ENCODE measurements at places on chromosomes 16 and 17.
A peak's percentile ranks its signal among the peaks of the same experiment; 100 is the strongest.

DNA sequence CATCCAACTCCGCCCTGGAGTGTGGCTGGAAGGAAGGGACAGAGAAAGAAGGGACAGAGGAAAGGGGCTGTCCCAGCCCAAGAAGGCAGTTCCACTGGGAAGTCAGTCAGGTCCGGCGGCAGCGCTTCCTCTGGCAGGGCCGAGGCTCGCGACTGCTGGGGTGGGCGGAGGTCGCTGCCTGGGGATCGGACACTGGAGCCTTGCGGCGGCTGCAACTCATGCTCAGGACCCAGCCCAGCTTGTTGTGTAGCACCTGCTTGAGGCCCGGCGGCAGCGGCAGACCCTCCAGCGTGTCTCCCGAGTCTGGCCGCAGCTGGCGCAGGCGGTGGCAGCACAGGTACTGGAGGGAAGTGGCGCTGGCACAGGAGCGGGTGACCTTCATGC, 4.0 kb upstream of the MRPS34 start:
- DNase-seq = peak; percentile 18

DNA sequence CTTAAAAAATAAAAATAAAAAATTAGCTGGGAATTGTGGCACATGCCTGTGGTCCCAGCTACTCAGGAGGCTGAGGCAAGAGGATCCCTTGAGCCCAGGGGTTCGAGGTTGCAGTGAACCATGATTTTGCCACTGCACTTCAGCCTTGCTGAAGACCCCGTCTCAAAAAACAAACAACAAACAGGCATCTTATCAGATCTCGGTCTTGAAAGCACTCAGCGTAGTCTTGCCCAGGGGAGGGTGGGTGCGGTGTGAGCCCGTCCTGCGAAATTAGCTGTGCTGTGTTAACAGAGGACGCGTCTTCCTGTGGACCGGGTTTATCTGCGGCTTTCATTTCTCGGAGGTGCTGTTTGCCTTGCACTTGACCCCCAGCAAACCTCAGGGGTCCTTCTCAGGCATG, 5.4 kb downstream of the GAA start:
- no peak for DNase-seq

- DNase-seq = no peak
Measured at GRCh38 chr16:592518-593306, 2.8 kb downstream of the RAB40C start.

DNA sequence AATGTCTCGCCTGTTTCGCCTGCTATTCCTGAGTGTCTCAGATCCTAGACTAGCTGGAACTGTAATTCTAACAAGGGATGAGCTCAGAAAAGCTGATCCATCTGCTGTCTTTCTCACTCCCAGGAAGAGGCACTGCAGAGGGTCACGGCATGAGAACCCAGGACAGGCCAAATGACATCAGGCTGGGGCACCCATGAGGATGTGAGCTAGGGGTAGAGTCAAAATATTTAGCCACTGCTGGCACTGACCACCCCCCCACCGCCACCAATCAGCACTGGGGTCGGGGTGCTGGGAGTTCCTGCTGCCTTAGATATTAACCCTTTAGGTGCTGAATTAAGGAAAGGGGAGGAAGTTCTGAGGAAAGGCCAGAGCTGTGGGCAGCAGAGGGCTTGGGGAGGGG, 112.4 kb downstream of the IRX3 start:
- DNase-seq = no peak

- no peak for DNase-seq
Measured at GRCh38 chr16:20744922-20745440, 3.4 kb upstream of the THUMPD1 start.

GRCh38 chr17:1958134-1958881, 66.8 kb downstream of the RTN4RL1 start:
- no peak for DNase-seq

- no peak for DNase-seq
Measured at GRCh38 chr17:82592289-82592766, 55.9 kb downstream of the WDR45B start.

GRCh38 chr16:64475627-64476351, 646.1 kb downstream of the CDH11 start:
- DNase-seq = no peak

GRCh38 chr17:29341726-29342125, 47.8 kb upstream of the NUFIP2 start:
- no peak for DNase-seq

- DNase-seq = no peak
Measured at GRCh38 chr16:89063768-89064320, 29.8 kb upstream of the ACSF3 start.

DNA sequence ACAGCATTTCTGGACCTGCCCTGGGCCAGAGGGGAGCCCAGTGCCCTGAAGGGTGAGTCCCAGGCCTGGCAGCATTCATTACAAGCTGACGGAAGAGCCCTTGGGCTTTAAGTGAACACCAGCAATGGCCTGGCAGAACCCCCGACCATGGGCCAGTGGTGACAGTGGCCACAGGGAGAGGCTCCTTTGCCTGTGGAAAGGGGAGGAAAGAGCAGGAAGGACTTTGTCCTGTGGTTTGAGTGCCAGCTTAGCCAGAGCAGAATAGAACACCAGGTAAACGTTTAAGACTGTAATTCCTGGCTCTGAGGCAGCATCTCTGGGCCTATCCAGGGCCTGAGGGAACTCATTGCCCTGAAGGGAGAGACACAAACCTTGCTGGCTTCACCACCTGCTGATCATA, 34.3 kb upstream of the ATP2C2 start:
- DNase-seq = no peak

- DNase-seq = no peak
Measured at GRCh38 chr16:116015-116414, 22.5 kb downstream of the NPRL3 start.

- no peak for DNase-seq
Measured at GRCh38 chr17:48555258-48556228, 10.6 kb upstream of the HOXB2 start.

GRCh38 chr17:13563866-13564265, 37.9 kb downstream of the HS3ST3A1 start:
- DNase-seq = no peak

- DNase-seq = no peak
Measured at GRCh38 chr17:72764632-72765041, 327.9 kb downstream of the SLC39A11 start.

DNA sequence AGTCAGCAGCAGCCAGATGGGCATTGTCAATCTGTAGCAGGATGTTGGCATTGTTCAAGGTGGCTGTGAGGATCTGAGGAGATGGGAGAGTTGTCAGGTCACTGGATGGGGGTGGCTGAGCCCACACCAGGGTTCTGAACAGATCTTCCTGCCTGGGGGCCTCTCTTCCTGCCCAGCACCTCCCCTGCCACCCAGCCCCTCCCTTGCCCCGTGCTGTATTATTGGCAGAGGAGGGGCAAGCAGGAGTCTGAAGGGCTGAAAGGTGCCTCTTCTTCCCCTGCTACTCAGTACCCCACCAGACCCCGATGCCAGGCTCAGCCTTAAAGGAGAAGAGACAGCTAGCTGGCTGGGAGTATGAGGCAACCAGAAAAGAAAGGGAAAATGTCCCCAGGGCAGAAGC, 93.0 kb downstream of the GOSR1 start:
- DNase-seq = no peak

GRCh38 chr16:15034266-15035162, 21.4 kb downstream of the NTAN1 start:
- no peak for DNase-seq

- no peak for DNase-seq
Measured at GRCh38 chr17:37839196-37839978, 84.8 kb upstream of the TBC1D3K start.

- no peak for DNase-seq
Measured at GRCh38 chr17:81418710-81419318, 23.6 kb downstream of the BAHCC1 start.

- DNase-seq = peak; percentile 55
Measured at GRCh38 chr17:49342575-49342936, 19.5 kb downstream of the ZNF652 start.

GRCh38 chr17:77830816-77831473, 127.6 kb upstream of the TNRC6C start:
- no peak for DNase-seq

DNA sequence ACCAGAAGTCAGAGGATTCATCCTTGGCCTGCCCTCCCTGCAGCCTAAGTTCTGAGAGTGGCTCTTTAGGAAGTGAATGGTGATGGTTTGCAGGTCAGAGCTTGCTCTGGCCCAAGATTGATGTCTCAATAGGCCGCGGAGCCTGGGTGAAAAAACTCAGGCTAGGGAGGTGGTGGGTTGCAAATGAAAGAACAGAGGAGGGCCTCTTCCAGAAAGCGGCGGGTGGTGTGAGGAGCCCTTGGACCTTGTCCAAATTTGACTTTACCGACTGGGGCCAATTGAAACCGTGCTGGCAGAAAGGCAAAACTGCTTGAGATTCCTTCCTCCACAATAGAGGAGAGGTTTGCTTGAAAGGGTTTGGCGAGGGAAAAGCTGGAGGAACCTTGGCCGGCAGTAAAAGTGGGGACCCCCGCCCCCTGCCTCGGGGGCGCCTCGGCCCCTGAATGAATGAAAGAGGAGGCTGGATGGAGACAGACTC, 331.3 kb downstream of the SEC14L1 start:
- DNase-seq = no peak

DNA sequence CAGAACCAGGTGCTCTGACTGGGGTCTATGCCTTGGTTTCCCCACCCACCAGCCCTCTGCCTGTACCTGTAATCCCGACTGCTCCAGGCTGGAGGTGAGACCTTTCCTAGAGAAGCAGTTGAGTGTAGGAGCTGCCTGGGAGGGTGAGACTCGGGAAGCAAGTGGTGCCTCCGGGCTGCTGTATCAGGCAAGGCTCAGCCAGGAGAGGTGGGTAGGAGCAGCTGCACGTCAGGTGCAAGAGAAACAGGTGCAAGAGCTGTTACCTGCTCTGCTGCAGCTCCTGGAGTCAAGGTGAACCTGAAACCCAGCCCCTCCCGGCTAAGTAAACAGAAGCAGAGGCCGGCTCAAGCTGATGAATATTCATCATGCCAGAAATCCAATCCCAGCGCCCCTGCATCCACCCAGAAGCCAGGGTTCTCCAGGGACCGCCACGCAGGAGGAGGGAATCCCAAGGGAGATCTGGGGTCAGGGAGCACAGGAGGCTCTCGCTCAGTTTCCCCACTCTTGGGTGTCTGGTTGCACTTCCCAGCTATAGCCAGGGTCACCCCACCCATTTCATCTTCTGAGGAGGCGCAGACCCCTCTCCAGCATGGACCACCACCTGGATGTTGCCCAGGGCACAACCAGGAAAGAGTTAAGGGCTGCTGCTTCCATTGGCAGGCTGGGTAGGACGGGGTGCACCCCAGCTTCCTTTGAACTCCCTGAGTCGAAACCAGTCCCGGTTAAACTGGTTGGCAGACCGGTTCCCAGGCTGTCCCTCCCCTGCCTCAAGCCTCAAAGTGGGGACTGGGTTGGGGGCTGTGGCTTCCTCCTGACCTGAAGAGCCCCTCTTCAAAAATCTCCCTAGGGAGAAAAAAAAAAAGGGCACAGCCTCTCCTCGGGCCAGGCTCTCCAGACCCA, at the start of gene PRR15L:
TSS of gene PRR15L (minus strand) at position 293 of the 900 bp plus-strand sequence. CDS start 4,649 bp downstream, outside the sequence.
- no peak for DNase-seq

DNA sequence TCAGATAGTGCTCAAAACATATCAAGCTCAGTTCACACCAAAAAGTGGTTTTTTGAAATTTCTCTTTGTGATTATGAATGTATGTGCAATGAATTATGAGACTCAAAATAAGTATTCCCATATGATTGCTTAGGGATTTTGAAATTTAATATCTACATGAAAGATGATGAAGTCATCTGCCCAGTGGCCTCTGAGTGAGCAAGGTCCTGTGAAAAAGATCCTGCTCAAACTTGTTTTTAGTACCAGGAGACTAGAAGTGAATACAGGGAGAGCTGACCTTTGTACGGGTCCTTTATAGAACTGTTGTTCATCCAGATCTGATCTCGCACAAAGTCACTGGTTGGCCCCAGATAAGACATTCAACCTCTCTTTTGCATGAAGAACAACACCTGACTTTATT, 151.9 kb upstream of the MAF start:
- DNase-seq = no peak

DNA sequence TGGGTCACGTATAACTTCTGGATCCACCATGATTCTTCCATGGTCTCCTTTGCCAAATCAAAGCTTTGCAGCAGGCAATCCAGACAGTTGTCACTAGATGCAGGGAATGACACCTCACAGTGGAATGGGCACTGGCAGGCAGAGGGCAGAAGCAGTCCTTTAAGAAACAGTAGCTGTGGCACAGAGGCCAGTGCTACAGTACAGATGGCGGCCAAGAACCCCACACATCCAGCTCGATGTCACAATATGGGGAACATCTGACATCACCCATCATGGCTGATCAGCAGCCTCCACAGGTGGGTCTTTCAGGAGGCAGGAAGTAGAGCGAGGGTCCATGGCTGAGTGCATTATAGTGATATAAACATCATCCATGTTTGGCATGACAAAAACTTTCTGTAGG, 18.8 kb upstream of the ERN1 start:
- no peak for DNase-seq

DNA sequence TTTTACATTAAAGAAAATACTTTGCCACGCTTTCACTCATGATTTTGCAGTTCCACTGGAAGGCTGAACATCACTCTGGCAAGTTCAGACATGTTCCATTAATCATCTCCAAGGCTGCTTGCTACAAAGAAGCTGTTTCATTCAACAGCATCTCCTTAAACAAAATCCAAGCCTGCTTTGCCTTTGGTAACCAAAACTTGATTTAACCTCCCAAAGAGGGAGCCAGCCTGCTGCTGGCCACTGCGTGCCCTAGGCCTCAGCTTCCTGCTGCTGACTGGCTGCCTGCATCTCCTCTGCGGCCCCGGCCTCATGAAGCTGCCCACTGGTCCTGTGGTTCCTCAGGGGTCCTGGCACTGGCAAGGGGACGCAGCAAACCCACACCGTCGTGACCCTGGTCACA, 31.8 kb downstream of the ANKRD11 start:
- no peak for DNase-seq

GRCh38 chr17:9893411-9894012, 11.6 kb downstream of the RCVRN start:
- no peak for DNase-seq

DNA sequence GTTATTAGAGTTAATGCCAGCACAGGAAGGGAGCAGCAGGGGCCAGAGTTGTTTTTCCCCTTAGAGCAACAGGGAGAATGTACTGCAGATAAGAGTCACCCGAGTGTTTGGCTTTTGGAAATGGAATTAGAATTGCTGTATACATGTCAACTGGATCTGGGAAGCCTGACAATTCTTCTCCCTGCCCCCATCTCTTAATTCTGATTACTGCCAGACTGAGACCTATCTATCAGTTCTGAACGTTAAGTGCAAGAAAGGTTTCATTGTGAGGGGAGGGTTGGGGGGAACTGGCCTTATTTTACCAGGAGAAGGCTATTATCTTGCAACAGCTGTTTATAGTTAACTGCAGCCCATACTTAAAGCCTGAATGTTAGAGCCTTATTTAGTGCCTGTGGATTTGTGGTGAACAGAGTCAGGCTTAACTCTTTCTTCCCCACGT, 424.5 kb upstream of the CDH11 start:
- DNase-seq = no peak

GRCh38 chr16:75599452-75600277, 23.4 kb downstream of the ADAT1 start:
- no peak for DNase-seq

GRCh38 chr16:74449470-74449869, 28.2 kb upstream of the CLEC18B start:
- DNase-seq = no peak

All from GM06990 (cell line).